Activated naive CD4-positive, alpha-beta T cell (primary cell): ENCODE measurements at places on chromosomes 2 and 18.

DNA sequence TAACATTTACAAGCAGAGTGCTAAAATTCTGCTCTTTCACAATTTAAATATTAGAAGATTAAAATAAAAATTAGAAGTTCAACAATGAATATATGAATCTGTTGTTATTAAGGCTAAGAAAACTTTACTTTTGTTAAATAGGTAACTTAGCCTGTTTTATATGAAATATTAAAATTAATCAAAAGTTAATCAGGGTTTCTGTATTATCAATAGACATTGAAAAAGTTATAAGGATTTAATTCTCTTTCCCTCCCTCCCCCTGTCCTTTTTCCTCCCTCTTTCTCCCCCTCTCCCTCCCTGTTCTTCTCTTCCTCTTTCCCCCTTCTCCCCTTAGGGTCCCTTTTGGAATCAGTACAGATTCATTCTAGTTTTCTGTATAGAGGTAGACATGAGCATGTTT, 12.1 kb downstream of the BBS5 start:
- DNase-seq = no peak

DNA sequence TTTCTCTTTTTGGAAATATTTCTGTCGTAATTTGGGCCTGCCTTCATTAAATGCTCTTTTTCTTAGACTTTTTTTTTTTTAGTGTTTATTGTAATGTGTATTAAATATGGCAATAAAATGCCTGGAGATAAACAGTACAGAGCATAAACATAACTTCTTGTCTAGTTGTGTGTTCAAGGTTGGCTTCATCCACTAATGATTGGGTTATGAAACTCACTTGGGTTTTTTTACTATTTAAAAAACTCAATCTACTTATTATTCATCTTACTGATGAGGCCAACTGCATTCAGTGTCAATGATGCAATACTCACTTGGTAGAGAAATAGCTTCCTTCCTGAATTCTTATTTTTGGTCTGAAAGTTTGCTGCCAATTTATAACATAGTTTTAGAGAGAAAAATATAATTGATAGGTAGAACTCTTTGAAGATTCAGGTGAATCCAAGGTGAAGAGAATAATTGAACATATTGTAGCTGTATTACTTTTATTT, 144.2 kb upstream of the NABP1 start:
- no peak for DNase-seq

DNA sequence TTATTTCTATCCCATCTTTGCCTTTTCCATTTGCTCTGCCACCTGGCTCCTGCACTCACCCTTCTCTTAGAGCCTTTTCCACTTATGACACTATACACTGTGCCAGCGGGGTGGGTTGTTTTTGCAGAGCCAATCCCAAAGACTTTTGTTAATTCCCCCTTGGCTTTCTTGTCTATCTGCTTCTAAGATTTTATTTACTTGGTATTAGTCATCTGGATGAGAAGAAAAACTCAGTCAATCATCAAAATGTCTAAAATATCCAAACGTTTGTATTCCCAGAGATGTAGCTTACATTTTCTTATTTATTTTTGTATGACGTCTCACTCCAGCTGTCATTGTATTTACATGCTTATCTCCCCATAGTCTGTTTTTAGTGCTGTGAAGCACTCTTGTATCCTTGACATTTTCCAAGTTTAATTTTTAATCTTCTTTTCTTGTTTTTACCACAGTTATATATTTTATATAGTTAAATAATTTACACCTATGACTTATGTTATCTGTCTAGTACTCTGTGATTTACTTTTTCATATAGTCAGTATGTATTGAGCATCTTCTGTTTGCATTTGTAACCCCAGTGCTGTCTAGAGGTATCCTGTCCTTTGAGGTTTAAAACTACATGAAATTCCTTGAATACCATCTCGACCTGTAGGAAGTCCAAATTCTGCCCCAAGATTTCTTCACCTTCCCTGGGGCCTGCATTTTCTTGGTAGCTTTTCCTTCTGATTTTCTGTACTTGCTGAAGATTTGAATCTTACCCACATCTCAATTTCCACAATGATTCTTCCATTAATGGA, 55.1 kb downstream of the COL4A3 start:
- DNase-seq = no peak

GRCh38 chr2:109238580-109238979, 109.6 kb downstream of the SH3RF3 start:
- no peak for DNase-seq

- no peak for DNase-seq
These were observed 335.2 kb downstream of the AGPS start for GRCh38 chr2:177727577-177728398.

GRCh38 chr2:222883420-222883819, 22.6 kb downstream of the ACSL3 start:
- DNase-seq = no peak

GRCh38 chr2:65377556-65378192, 54.7 kb downstream of the SPRED2 start:
- no peak for DNase-seq

- DNase-seq = no peak
These were observed 270.3 kb downstream of the ATAD2B start for GRCh38 chr2:23656597-23656973.

- no peak for DNase-seq
These were observed 60.8 kb downstream of the NCKAP1 start for GRCh38 chr2:182977463-182977862.

DNA sequence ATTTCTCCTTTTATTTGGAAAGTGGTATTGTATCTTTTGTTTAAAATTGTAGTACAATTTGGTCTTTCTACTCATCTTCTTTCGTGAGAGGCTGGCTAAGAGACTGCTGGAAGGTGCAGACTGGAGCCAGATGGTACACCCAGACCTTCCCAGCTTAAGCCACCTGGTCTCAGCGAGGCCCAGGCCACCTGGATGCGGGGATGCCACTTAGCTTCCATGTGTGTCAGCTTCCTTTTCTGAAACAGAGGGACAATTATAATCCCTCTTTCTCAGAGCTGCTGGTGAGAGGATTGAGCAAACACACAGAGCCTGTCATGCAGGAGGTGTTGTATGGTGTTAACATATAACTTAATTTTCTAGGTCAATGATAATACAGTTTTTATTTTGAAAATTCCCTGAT, 17.4 kb downstream of the FARP2 start:
- DNase-seq = no peak

GRCh38 chr2:127174640-127175039, 45.5 kb downstream of the CYP27C1 start:
- no peak for DNase-seq

- DNase-seq = no peak
These were observed 355.2 kb downstream of the PARD3B start for GRCh38 chr2:204900487-204900886.

- DNase-seq = no peak
These were observed 2156.0 kb upstream of the PIK3C3 start for GRCh38 chr18:39799006-39799405.
